ENCODE measurements at places on chromosomes 13 and 19.

GRCh38 chr13:110640591-110641029 is 25.3 kb downstream of the NAXD start:
- peak; percentile 71 for DNase-seq

GRCh38 chr13:70964124-70964523 is 855.9 kb upstream of the KLHL1 start:
- no peak for DNase-seq

- no peak for DNase-seq
Observed at GRCh38 chr13:39892721-39893685, 237.5 kb downstream of the COG6 start.

DNA sequence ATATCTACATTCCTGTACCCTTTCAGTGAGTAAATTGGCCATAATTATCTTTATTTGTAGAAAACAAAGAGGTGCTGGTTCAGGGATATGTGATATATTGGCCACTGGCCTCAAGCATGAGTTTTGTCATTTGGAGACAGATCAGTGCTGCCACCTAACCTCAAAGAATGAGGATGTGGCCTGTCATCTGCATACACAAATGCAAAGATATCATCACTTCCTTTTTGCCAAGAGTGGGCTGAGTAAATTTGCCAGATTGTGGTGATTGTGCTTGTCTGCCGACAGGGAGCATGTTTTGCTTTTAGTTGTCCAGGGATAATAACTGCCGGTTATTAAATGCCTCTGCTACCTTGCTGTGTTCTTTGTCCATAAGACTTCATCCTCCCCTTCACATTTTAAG is 44.2 kb downstream of the WASF3 start:
- peak; percentile 26 for DNase-seq

GRCh38 chr13:49814551-49815270 is 22.2 kb upstream of the KPNA3 start:
- DNase-seq, result no peak

GRCh38 chr13:30486230-30487074 is 20.7 kb upstream of the HMGB1 start:
- peak; percentile 66 for DNase-seq

GRCh38 chr13:71082631-71083030 is 784.4 kb downstream of the DACH1 start:
- DNase-seq, result no peak

- peak; percentile 79 for DNase-seq
Observed at GRCh38 chr19:41934849-41935374, 6.7 kb upstream of the ERFL start.

GRCh38 chr19:11209839-11210655 is 12.7 kb upstream of the KANK2 start:
- DNase-seq, result no peak

DNA sequence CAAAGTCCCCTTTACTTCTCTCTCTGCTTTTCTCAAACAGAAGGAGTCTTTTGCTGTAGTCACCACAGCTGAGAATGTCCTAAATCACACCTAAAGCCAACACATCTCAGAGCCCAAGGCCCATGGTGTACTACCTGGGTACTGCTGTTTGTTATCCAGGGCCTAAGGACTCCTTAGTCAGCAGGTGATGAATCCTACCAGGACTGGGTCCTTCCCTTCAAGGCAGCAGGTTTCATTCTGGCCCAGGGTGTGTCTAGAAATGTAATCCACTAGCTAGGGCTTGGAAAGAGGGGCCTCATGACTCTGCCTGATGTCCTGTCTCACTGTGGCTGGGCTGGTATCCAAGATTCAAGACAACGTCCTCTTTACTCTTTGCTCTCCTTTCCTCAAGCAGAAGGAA is 36.2 kb upstream of the ENOX1 start:
- DNase-seq, result no peak

DNA sequence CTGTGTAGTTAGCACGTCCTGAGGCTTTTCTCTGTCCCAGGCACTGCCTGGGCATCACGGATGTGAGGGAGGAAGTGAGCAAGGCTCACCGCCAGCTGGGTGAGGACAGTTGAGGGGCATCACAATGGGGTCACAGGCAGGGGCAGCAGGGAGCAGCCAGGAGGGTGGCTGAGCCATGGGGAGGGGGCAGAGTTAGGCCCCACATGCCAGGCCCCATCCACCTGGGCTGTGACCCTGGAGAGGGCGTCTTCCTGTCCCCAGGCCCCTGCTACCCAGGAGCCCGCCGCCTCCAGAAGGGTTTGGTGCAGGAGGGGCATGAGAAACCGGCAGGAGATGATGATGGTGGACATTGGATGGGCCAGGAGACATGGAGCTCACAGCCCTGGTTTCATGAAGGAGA is 56.8 kb upstream of the F7 start:
- DNase-seq, result no peak

DNA sequence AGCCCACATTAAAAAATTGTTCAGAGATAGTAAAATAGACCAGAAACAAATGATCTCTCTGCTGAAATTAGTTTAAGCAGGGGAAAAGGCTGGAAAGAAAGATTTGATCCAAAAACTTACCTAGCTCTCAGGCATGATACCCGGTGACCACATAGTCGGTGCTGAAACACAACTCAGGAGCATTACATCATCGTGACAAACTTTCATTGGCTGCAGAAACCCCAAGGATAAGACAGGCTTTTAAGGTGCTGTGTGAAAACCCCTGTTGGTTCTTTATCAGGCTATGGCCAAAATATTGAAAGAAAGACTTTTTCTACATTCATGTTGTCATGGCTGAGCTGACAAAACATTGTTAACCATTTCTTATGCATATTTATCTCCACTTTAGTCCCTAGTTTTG is 171.7 kb upstream of the KLF12 start:
- DNase-seq, result peak; percentile 23

GRCh38 chr19:10001899-10002298 is 8.4 kb downstream of the COL5A3 start:
- DNase-seq, result peak; percentile 9

DNA sequence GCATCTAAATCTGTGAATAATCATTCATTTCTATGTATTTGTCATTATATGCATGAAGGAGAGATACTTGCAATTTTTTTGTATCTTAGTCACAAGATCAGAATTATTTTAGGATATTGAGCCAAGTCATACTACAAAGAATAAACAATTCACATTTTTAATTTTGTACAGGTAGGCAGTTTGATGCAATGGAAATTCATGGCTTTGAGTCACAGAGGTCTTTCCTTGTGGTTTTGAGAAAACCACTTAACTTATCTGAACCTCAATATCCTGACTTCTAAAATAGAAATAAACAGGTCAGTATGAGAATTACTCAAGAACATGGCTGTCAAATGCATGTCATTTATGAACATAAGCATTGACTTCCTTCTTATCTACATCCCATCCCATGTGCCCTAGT is 221.4 kb upstream of the SLC10A2 start:
- peak; percentile 42 for DNase-seq

DNA sequence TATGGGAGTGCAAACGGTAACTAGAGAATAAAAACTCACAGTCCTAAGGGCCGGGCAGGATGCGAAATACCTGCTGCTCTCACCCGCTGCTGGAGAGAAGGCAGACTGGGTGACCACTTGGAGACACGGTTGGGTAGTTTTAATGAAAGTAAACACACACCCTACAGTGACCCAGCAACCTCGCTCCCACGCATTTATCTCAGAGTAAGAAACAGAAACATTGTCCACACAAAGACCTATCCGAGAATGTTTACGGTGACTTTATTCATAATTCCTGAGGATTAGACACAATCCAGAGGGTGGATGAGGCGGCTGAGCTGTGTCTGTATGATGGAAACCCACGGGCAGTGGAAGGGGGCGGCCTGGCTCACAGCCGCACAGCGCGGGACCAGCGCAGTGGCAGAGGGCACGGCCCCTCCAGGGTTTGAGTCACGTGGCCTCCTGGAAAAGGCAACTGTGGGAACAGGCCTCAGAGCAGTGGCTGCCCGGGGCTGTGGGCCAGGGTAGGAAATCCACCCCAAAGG is 73.5 kb upstream of the C13orf46 start:
- no peak for DNase-seq

DNA sequence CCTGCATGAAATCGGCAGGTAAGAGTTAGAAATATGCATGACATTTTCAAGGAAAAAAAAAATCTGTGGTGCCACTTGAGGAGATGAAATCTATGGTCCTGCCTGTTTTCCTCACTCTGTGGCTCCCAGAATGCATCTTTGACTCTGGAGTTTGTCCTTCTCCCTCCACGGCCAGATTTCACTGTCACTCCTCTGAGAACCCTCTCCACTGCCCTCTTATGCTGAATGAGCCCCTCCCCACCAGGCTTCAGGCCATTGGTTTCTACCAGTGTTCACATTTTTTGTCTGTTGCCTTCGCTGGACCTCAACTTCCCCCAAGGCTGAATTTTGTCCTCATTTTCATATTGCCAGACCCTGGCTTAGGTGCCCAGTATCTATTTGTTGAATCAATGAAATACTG is 235.0 kb downstream of the ZIC5 start:
- DNase-seq, result no peak

DNA sequence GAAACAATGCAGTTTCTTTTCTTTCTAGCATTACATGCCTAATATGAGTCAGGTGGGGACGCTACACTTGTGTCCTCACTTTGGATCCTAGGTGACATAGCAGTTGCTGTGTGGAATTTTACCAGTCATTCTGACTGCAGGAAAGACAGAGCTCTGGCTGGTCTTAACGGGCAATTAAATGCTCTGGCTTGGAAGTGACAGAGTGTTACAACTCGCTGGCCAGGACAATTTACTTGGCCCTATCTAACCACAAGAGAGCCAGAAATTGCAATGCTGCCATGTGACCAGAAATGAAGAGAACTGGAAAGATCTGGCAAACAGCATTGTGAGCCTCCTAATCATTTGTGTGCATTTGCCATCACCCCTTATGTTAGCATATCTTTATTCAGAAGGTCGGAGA is 351.1 kb downstream of the DCT start:
- peak; percentile 72 for DNase-seq

DNA sequence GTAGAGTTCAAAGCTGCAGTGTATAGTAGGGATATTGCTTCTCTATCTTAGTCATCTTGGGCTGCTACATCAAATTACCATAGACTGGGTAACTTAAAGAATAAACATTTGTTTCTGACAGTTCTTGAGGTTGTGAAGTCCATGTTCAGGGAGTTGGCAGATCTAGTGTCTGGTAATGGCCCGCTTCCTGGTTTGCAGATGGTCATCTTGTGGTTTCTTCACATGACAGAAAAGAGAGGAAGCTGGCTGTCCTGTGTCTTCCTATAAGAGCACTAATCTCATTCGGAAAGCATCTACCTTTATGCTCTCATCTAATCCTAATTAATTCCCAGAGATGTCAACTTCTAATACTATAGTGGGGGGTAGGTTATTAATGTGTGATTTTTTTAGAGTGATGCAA is 6.2 kb downstream of the ZNF763 start:
- DNase-seq, result no peak

- peak; percentile 78 for DNase-seq
Observed at GRCh38 chr19:3275583-3276340, 51.3 kb downstream of the CELF5 start.

DNA sequence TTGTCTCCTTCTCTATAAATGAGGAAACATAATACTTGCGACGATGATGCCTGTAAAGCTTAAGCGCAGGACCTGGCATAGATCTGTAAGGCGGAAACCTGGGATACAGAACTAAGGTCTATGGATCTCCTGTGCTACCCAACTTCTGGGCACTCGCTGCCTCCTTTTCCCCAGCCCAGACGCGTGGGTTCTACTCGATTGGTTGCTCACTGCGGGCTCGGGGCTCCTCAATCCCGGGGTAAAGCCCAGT is 615 bp upstream of the PSMC4 start:
- no peak for DNase-seq

- no peak for DNase-seq
Observed at GRCh38 chr13:95367309-95367843, 66.1 kb upstream of the ABCC4 start.

- DNase-seq, result no peak
Observed at GRCh38 chr19:4645718-4646117, 6.4 kb downstream of the TNFAIP8L1 start.

- no peak for DNase-seq
Observed at GRCh38 chr13:23695711-23696464, 125.7 kb downstream of the TNFRSF19 start.

GRCh38 chr19:11887234-11887610 is 360 bp upstream of the ZNF69 start:
- no peak for DNase-seq

DNA sequence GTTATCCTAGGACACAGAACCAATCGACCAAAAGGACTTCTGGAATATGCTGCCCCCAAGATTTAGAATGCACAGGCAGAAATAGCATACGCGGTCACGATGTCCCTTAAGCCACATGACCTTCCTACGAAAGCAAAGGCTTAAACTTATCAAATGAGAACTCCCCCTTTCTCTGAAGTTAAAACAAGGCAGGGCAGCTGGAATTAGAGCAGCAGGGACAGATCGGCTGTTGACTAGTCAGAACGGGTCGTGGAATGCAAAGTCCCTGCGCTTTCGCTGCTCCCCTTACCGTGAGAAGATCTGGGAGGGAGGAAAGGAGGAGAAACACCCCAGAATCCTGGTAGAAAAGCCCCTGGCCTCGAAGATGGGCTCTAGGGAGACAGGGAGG is 799 bp upstream of the USPL1 start:
- peak; percentile 87 for DNase-seq

GRCh38 chr13:96822895-96823294 is 171.4 kb downstream of the OXGR1 start:
- DNase-seq, result peak; percentile 16

DNA sequence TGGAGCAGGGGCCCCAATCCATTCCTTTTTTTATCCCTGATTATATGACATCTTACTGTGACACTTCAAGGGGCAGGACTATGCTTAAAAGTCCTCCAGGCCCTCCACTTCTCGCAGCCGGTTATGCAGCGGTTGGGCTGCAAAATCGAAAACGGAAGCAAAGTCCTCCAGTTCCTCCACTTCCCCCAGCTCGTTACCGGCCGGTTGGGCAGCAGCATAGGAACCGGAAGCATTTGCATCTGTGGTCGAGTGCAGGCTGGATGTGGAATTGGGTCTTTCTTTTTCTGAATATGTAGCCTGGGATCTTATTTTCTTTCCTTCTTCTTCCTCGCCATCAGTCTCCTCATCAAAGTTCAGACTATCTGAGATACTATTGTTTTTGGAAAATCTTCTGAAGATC is 46.1 kb downstream of the OXGR1 start:
- DNase-seq, result no peak

DNA sequence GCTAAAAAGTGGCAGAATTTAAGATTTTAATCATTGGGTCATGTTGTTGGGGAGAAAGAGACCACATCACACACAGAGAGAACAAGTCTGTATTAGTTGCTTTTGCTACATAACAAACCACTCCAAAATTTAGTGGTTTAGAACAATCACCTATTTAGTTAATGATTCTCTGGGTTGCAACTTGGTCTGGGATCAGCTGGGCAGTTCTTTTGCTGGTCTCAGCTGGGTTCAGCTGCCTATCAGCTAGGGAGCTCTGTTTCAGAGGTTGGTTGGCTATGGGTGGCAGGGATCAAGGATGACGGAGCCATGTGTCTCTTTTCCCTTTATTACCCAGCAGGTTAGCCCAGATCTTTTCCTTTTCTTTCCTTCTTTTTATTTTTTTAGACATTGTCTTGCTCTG is 8.9 kb downstream of the PINLYP start:
- DNase-seq, result no peak

DNA sequence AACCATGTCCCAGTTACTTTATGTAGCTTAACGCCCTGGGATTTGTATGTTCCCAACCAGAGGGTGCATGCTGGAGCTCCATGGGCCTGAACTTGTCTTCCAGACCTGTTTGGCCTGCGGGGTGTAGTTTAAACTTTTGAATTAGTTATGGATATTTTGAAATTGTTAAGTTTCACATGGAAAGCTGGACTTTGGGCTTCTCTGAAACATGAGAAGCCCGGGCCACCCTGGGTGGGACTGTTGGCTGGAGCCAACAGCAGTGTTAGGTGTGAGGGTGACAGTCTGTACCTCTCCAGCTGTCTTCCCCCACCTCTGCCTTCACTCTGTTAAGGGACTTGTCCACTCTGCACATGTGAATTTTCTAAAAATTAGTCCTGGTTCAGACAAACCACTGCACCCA is 1.6 kb downstream of the UBE2L5 start:
- no peak for DNase-seq

Measured in astrocyte of the hippocampus (primary cell).